Glutamatergic neuron (in vitro differentiated cells): ENCODE measurements at places on chromosomes 7 and 10.
A peak's percentile ranks its signal among the peaks of the same experiment; 100 is the strongest.

- DNase-seq = no peak
Measured at GRCh38 chr7:130092598-130092997, 22.3 kb downstream of the KLHDC10 start.

DNA sequence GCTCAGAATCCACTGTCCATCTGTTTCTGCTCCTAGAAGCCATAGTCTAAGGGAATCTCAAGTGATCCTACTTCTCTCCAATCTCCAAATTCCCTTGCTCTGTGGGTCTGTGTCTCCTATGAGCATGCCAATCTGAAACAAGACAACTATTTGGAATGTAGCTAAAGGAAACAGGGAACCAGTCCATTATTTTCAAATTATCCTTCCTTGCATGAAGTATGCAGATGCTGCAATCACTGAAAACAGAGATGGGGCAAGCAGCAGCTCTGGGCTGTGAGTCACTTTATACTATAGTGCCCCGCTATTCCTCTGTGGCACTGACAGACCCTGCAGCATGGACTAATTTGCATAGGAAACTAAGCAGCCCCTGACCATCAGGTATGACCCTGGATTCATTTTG, 76.9 kb upstream of the PRSS58 start:
- no peak for DNase-seq

GRCh38 chr7:98187138-98187502, 24.1 kb upstream of the BHLHA15 start:
- no peak for DNase-seq

- DNase-seq = no peak
Measured at GRCh38 chr10:7288060-7288690, 122.7 kb downstream of the SFMBT2 start.

DNA sequence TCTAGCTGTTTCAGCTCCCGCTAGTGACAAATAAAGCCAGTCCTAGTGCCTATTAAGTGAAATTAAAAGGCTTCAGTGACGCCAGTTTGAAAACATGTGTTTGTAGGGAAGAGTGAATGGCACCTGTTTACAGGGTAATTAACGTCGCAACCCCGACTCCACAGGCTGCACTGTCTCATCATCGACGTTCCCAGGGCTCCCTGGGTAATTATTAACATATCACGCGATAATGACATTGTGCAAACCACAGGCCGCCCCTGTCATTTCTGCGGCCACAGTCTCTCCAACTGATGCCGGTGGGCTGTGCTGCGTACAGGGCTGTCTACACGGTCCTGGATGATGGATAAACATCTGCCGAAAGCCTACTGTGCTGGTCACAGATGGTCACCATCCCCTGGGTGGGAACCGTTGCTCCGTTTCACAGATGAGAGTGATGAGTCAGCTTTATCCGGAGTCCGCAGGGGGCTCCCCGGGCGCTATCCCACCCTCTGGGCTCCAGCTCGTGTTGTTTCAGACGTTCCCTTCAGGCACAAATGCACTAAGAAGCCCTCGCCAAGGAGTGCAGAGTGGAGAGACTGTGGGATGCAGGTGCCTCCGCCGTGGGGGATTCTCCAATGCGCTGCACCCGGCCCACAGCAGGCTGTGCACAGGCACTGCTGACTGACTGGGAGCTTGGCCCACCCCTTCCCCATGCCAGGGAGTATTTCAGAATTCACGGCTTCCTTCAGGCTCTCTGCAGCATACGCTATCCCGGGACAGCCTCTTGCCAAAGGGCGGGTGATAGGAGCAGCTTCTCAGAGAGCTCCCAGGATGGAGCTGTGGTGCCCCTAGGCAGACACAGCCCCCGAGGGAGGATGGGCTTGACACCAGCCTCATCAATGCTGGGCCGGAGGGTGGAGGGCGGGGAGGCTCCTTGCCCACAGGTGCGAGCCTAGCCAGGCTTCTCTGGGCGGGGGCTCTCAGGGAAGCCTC, 491.8 kb upstream of the FOXK1 start:
- peak; percentile 65 for DNase-seq

DNA sequence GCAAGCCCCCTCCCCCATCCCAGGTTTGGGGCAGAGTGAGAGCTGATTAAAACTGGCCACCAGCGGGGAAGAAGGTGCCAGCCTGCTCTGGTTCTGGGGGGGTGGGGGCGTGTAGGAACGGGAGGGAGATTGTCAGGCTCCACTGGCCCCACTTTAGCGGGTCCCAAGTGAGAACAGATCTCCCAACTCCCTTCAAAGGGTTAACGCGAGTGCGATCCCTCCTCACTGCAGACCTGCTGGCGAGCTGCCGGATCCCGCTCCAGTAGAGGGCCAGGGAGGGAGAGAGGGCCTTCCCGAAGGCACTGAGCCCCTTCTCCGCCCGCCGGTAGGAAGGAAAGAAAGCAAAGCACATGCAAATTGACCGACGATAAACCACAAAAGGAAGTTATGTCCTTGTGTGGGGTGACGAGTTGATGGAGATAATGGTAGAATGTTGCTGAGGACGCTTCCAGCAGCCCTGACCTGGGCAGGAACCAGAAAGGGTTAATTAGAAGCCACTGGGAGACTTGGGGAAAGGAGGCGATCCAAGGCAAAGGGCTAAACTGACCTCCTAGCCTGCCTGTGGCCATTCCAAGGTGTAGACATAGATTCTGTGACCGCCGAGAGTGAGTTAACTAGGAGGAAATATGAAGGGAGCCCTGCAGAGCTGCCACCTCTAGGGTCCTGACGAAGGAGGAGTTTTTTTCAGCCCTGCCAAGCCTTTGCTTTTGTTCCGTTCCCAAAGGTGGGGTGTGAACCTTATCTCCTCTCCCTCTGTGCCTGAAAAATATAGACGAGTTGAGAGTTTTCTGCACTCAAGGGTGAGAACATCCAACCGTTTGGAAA, 1.5 kb downstream of the NRG3 start:
- peak; percentile 42 for DNase-seq

GRCh38 chr7:128888756-128889095, 21.8 kb downstream of the KCP start:
- no peak for DNase-seq

GRCh38 chr7:33886149-33886623, 19.2 kb upstream of the BMPER start:
- DNase-seq = peak; percentile 75

- no peak for DNase-seq
Measured at GRCh38 chr7:120160166-120160565, 112.8 kb upstream of the KCND2 start.

DNA sequence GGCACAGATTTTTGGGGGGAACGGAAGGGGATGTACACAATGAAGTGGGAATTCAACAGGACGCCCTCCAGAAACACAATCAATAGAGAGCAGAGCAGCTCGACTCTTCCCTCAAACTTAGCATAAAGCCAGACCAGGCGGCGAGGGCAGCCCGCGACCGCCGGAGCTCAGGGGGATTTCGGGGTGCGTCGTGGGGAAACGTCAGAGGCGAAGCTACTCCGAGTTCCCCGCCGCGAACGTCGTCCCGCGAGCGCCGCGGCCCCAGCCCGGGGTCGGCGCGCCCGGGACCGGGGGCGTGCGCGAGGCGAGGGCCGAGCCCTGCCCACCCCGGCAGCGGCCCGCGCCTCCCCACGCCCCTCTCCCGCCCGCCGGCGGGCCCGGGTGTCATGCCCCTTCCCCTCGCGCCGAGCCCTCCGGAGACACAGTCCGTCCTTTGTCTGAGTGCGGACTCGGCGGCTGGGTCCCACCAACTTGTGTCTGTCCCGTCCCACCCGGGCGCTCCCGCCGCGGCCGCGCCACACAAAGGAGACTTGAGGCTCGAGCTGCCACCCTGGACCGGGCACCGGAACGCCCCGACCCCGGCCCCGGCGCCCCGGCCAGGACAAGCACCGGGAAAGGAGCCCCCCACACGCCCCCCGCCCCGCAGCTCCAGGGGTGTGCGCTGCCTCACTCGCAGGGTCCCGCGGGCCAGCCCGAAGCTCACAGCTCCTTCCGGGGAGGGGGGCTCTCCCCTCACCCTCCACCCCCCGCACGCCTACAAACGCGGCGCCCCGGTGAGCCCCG, 634 bp downstream of the EZH2 start:
- DNase-seq = peak; percentile 64

- no peak for DNase-seq
Measured at GRCh38 chr10:77240041-77240652, 397.5 kb downstream of the KCNMA1 start.

- no peak for DNase-seq
Measured at GRCh38 chr10:77494327-77494726, 143.3 kb downstream of the KCNMA1 start.

DNA sequence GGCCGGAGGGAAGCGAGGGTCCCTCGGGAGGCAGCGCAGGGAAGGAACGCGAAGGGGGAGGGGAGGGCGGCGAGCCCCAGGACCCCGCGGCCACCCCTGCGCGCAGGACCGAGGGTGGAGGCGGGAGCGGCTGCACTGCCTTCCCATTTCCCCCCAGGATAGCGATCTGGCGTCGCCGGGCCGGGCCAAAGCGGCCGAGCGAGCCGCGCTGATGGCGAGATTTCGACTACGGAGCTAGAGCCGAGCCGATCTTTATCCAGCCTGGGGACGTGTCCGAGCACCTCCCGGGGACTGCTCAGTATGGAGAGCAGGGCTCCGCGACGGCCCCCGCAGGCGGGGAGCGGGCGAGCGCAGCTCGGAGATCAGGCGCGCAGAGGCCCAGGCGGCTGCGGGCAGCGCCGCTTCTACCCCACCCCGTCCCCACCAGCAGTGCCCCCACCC, 590 bp upstream of the CRTAC1 start:
- DNase-seq = peak; percentile 71

GRCh38 chr10:93826355-93826754, 67.4 kb upstream of the SLC35G1 start:
- DNase-seq = peak; percentile 39

GRCh38 chr7:116166156-116166555, 44.2 kb upstream of the TES start:
- no peak for DNase-seq

GRCh38 chr7:99141334-99141733, 2.6 kb downstream of the SMURF1 start:
- no peak for DNase-seq

DNA sequence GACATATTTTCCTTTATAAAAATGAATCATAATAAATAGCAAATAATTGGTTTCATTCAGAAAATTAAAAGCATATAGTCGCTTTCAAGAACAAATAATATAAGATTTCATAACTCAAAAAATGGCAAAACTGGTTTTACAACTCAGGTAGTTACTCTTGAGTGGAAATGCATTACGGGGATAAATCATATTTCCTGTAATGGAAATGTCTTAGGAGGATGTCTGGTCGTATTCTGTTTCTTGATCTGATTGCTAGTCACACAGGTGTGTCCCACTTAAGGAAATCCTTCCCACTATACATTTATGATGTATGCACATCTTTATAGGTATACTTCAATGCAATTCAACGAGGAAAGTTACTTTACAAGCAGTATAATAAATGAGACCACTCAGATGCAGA, 20.7 kb downstream of the NRAP start:
- DNase-seq = no peak

DNA sequence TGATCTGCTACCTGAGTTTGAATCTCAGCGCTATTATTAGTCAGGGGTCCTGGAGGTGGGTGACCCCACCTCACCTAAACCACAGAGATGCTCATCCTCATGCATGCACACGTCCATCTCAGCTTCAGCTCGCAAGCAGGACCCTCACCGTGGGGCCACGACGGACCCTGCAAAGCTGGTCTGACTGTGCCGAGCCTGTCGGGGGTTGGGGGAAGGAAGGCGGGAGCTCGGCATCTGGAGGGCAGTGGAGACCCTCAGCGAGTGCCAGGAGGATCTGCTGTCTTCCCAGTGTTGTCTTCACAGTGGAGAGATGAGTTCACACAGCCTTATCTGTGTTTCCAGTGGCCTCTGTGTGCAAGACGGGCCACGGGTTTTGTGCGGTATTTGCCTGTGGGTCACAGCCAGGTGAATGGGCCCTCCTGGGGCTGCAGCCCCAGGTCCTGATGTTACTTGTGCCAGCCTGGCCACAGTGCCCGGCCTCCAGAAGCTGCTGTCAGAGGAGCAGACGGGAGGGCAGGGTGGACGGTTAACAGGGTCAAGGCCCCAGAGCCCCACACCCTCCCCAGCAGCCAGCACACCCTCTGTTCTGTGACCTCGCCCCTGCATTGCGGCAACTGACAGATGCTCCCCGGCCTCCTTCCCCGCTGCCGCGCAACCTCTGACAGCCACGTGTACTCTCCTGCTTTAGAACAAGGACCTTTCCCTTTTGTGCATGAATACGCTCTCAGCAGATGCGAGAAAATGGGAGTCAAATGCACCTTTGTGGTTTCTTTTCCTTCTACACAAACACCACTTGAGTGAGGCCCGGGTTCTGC, 528.8 kb downstream of the DNAJB6 start:
- DNase-seq = peak; percentile 5

- DNase-seq = no peak
Measured at GRCh38 chr10:110544958-110545537, 22.4 kb upstream of the SMC3 start.

GRCh38 chr10:72729528-72729927, 37.6 kb downstream of the MCU start:
- DNase-seq = no peak

DNA sequence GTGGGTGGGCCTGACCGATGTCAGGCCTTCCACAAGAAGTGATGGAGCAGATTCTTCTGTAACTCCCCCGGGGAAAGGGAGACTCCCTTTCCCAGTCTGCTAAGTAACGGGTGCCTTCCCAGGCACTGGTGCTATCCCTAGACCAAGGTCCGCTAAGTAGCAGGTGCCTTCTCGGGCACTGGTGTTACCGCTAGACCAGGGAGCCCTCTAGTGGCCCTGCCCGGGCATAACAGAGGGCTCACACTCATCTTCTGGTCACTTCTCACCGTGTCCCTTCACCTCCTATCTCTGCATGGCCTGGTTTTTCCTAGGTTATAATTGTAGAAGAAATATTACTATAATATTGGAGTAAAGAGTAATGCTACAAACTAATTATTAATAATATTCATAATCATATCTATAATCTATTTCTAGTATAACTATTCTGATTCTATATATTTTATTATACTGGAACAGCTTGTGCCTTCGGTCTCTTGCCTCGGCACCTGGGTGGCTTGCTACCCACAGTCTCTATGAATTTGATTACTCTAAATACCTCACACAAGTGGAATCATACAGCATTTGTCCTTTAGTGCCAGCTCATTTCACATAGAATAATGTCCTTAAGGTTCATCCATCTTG, 1378.7 kb downstream of the XPNPEP1 start:
- DNase-seq = peak; percentile 84

- no peak for DNase-seq
Measured at GRCh38 chr7:35251606-35252310, 2.1 kb downstream of the TBX20 start.

GRCh38 chr10:115417585-115418265, 324.6 kb downstream of the ATRNL1 start:
- peak; percentile 25 for DNase-seq

- no peak for DNase-seq
Measured at GRCh38 chr7:129767120-129768015, 155.8 kb downstream of the NRF1 start.

DNA sequence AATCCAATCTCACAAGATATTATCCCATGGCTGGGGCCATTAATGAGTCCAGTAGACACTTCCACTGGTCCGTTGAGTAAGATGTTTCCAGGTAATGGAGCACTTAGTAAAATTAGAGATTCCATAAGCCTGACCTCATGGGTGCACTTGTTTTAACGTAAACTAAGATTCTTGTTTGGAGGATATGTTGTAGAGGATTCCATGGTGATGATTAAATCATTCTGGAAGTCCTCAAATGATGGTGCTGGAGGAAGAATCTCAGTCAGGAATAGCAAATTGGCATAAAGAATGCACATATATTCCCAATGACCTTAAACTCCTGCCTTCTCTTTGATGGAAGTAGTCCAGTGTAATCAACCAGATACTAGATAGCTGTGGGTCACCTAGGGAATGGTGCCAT, 161.9 kb upstream of the PCLO start:
- no peak for DNase-seq
